ENCODE measurements at places on chromosomes 12 and 14.

GRCh38 chr12:53976172-53976822 is 1.5 kb upstream of the HOTAIR start:
- DNase-seq, result no peak

DNA sequence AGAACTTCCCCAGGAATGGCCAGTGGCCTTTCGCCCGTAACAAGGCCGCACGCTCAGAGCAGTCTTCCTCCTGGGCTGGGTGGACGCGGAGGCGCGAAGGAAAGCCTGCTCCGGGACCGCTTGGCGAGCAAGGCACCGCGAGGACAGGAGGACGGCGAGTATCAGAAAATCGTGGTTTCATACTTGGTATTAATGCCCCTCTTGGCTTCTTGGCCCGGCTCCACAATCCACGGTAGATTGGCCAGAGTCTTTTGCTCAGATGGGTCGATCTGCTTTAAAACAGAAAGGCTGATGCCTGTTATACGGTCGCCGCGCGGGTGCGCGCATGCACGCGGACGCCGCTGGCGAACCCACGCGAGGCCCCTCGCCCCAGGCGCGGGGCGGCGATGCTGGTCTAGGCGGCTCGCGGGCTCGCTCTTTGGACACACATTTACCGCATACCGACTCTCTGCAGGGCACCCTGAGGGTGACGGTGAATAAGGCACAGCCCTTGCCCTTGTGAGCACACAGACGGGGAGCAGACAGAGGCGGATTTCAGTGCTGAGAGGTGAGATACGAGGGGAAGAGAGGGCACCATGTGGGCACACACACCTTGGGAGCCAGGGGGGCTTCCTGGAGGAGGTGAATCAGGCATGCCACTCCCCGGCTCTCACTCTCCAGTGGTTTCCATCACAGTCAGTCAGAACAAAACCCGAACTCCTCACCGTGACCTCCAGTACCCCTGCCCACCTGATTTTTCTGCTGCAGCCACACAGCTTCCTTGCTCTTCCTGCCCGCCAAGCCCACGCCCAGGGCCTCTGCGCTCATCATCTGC is 100.7 kb downstream of the APAF1 start:
- DNase-seq, result peak; percentile 15

GRCh38 chr14:57051633-57052032 is 217.1 kb downstream of the EXOC5 start:
- DNase-seq, result no peak

DNA sequence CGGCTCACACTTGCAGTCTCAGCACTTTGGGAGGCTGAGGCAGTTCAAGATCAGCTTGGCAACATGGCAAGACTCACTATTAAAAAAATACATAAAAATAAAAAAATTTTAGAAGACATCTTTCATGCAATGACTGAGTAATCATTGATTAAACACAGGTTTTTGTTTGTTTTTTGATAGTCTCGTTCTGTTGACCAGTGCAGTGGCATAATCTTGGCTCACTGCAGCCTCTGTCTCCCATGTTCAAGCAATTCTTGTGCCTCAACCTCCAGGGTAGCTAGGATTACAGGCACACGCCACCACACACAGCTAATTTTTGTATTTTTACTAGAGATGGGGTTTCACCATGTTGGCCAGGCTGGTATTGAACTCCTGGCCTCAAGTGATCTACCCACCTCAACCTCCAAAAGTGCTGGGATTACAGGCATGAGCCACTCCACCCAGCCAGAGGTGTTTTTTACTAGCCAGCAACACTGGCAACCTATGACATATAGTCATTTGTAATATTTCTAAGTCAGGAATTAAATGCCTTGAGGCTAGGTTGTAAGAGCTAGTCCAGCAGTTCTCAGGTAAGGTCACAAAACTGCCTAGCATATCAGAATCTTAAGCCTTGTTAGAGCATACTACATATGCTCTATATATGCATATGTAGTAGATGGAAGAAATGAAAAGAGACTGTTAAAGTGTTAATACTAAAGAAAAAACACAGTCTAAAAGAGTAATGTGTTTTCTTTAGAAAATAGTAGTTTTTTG is 27.1 kb downstream of the HECTD1 start:
- no peak for DNase-seq

- no peak for DNase-seq
Measured at GRCh38 chr12:56993346-56993745, 13.0 kb downstream of the ZBTB39 start.

DNA sequence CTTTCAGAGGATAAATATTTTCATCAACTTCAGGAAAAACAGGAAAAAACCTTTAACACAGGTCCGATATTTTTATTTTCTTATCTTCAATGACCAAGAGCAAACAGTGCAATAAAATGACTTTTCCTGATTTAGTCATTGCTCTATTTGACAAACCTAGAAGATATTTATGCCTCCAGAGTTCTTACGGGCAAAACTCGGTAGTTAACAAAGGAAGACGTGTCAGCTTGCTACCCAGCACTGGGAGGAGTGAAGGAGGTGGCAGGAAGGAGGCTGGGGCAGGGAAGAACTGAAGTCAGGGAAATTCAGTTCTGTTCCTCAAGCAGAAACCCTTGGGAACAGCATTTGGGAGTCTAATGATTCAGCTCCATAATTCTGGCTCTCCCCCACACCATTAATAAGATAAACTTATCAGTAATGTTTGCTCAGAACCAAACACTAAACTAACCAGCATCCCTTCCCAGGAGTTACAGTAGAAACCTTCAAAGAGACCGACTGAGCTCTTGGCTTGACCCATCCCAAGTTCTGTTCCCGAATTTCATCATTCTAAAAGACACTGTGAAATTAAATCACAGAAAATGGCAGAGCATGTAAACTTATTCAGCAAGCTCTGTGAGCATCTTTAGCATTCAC is 163.3 kb downstream of the APAF1 start:
- no peak for DNase-seq

GRCh38 chr12:68568922-68569569 is 41.7 kb upstream of the RAP1B start:
- DNase-seq, result no peak

GRCh38 chr12:58372298-58372697 is 430.9 kb downstream of the ATP23 start:
- DNase-seq, result no peak

GRCh38 chr12:124231980-124232653 is 62.8 kb upstream of the RFLNA start:
- DNase-seq, result no peak

DNA sequence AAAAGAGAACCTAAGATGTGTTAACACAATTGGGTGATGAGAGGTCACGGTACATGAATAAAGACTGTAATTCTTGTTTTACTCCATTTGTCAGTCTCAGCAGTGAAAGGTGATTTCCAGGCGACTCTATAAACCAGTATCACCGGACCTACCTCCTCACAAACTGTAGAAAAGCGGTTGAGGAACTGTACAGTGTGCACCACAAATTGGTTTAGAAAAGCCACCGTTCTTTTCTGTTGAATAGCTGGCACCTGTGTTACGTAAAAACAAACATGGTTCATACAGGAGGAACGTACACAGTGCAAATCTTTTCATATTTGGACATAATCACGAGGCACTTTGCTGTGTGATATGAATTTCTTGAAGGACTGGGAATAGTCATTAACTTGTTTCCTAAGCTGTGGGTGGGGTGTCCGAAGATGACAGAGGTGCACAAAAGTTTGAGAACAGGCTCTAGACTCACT is 663 bp downstream of the WASHC3 start:
- peak; percentile 64 for DNase-seq

DNA sequence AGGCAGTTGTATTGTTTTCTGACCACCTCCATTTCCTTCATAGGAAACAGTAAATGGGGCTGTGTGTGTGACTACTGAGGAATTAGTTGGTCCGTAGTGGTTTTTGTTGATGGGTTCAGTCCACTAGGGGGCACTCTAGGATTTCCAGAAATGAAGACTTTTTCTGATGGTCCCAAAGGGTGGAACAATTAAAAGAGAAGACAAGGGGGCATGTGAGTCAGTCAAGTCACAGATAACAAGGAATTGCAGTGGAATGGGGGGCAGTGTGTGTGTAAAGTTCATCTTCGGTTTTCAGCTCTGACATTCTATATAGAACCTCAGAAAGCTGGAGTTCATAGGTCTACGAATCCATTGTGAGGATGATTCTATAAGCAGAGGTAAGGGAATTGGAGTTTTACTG is 186.6 kb upstream of the OR4E1 start:
- peak; percentile 68 for DNase-seq

DNA sequence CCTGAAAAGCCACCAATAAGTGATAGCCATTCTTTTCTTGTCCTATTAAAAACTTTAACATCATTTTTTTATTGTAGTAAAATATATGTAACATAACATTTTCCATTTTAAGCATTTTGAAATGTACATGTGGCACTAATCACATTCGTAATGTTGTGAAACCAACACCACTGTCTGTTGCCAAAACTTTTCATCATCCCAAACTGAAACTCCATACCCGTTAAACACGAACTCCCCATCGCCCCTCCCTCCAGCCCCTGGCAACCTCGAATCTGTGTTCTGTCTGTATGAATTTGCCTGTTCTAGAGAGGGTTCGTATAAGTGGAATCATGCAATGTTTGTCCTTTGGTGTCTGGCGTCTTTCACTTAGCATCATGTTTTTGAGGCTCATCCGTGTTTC is 75.9 kb downstream of the CCDC92 start:
- DNase-seq, result no peak

DNA sequence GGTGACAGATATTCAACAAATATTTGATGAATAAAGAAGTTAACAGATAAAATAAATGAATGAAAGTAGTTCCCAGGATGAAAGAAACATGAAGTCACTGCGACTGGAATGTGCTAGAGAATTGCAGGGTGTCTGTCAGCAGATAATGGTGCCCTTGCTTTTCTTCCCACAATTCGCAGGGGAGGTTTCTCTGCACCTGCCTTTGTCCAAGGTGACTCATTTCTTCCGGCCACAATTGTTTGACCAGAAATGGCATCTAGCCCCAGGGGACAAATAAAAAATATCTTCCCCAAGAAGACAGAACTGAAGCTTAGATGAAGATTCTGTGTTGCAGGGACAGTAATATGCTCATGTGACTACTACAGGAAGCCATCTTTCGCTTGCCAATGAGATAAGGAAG is 316.1 kb upstream of the TBX3 start:
- no peak for DNase-seq

- DNase-seq, result no peak
Measured at GRCh38 chr14:47438650-47439140, 236.7 kb downstream of the MDGA2 start.

GRCh38 chr12:94157981-94158411 is 9.6 kb downstream of the PLXNC1 start:
- DNase-seq, result no peak

- no peak for DNase-seq
Measured at GRCh38 chr12:114361545-114361944, 44.4 kb downstream of the TBX5 start.

DNA sequence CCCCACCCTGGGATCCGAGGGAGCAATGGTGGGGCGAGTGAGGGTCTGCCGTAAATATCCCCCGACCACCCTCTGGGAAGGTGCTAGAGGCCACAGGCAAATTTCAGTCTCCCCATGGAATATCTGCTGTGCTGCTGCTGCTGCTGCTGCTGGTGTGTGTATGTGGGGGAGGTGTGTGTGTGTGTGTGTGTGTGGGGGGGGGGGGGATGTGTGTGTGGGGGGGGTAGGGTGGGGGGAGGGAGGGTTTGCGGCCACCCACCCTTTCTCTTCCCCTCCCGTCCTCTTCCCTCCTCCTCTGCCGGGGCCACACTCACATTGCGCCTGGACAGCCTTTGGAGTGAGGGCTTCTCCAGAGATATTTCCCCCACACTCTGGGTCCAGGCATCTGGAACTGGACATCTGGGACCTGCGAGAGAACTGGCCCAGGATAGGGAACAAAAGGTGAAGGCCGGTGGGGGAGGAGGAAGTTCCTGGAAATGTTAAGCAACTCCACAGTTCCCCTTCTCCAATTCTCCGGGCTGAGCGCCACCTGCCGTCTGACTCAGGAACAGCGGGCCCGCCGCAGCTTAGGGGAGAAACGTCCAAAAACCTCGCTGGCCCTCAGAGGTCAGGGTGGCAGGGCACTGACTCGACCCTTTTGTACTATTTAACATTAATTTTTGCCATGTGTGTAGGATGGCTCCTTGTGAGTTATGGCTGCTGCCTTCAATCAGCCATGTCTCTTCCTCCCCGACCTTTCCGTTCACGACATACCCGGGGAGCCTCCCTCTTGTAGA is at the start of gene C1RL:
Gene C1RL (minus strand): TSS at position 419 of the 776 bp plus-strand sequence. CDS start 34 bp downstream, at position 385.
- DNase-seq, result peak; percentile 79

GRCh38 chr12:52975204-52975603 is 26.3 kb downstream of the KRT18 start:
- DNase-seq, result no peak

DNA sequence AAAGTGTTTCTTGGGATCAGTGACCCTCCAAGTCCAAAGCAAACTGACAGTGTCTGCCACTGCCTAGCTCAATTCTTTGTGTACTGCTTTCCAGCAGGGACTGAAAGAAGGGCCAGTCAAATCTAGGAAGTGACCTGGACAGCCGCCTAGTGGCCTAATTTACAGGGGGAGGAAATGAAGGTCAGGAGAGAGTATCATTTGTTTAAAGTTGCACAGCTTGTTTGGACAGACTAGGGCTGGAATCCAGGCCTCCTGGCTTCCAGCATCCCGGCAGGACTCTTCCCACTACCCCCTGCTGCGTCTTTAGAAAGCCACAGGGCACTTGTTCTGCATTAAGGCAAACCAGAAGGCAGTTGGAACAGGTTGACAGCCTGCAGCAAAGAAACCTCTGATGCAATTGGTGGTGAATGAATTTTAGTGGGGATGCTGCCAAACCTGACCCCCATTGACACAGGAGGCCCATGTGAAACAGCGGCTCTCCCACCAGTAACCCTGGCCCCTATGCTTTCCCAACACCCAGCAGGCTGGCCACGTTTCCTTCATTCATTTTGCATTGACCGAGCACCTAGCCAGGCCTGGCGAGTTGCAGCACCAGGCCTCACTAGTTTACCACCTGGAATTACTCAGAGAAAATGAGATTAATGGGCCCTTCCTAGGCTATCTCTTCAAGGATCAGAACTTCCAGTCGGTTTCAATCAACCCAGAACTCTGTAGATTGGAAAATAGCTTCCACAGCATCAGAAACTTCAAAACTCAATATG is 28.2 kb downstream of the GALNT16 start:
- no peak for DNase-seq

GRCh38 chr12:132488127-132489077 is 1.5 kb upstream of the FBRSL1 start:
- peak; percentile 62 for DNase-seq

GRCh38 chr12:64299628-64300027 is 77.5 kb upstream of the KICS2 start:
- DNase-seq, result no peak

DNA sequence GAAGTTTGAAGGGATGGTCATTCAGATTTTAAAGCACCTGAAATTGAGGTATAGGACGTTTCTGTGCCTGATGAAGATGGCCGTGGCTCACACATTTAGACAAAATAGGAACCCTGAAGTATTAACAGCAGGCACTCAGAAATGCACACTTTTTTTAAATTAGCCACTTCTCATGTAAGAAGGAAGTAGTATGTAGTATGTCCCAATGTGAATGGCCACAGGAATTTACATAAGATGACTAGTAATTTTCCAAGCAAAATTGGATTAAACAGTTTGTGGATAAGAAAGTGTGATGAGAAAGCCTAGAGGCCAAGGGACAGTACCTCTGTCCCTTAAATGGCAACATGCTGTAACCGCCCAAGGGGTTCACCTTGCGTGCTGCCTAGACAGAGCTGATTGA is 1.8 kb upstream of the MIS18BP1 start:
- no peak for DNase-seq

GRCh38 chr12:114936148-114937079 is 252.4 kb upstream of the TBX3 start:
- DNase-seq, result no peak

GRCh38 chr12:128079446-128079845 is 187.5 kb upstream of the TMEM132C start:
- DNase-seq, result no peak

- no peak for DNase-seq
Measured at GRCh38 chr12:39341179-39341578, 101.7 kb downstream of the KIF21A start.

All from CD4-positive, alpha-beta T cell treated with Interleukin-12 subunit alpha and Interleukin-12 subunit beta, for 1 hour (primary cell).